ENCODE measurements at places on chromosomes 1 and 21.

GRCh38 chr1:244319283-244320132 is 132.2 kb downstream of the ADSS2 start:
- DNase-seq = peak; percentile 21

DNA sequence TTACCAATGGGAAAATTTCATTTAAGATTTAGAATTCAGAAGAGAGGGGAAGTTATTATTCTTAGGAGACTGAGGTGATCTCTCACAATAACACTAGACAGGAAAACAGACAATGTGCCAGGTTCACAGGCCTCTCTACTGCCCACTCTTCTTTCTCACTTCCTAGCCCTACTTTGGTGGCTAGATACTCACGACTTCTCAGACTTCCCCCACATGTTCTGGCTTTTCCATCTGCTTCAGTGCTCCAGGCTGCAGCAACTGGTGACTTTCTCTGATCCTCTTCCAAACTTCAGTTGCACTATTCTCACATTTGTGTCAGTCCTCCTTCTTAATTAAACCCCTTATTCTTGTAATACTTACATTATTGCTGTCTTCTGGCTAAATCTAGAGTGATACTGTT is 208.7 kb upstream of the KCTD3 start:
- DNase-seq = no peak

DNA sequence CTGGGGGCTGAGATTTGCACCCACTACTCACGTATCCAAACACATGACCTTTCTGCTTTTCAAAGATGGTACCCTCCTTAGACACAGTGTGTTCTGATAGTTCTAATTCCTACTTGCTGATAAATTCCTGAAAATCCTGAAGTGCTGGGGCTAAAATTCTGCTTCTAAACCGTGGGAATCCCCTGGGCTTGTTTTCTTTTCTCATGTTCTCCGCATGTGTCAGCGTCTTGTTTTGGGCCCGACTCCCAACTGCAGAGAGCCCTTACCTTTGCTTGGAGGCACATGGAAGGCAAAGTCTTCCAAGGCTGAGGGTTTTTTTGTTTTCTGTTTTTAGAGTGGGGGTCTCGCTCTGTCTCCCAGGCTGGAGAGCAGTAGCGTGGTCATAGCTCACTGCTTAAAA is 27.2 kb downstream of the PSMG1 start:
- no peak for DNase-seq

GRCh38 chr1:20183035-20183434 is 2.9 kb upstream of the UBXN10 start:
- DNase-seq = no peak

- no peak for DNase-seq
These were observed 624 bp downstream of the RIPK4 start for GRCh38 chr21:41765973-41766882.

GRCh38 chr21:46114963-46115362 is 17.1 kb downstream of the COL6A2 start:
- DNase-seq = no peak

GRCh38 chr1:4970532-4970931 is 316.1 kb downstream of the AJAP1 start:
- DNase-seq = no peak

DNA sequence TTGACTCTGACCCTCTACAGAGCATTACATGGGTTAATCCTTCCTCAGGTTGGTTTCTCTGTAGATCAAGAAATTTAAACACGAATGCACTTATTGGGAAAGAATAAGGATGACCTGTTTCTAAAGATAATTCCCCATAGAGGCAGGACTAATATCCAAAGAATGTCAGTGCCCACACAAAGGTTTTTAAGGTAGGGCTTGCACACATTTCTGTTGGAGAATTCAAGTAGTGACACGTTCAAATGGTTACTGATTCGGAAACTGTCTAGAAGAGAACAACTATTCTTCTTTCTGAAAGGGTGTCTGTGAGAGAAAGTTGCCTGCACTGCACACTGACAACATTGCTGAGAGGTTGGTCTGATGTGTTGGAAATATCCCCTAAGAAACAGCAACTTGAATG is 167.3 kb downstream of the ZNF326 start:
- no peak for DNase-seq

DNA sequence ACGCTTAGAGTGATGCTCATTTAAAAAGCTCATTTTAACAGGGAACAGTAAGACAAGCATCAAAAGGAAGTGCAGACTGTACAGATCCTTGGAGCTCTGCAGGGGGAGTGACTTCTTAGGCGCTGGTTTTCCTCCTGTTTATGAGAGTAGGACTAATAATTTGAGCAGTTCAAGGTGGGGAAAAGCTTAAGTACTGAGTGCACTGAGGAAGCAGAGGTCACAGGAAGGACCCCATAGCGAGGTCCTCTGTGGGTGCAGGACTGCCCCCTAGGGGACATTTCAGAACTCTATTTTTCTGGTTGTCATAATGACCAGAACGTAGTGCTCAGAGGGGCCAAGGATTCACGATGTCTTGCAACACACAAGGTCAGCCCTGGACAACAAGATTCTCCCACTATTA is 112.1 kb downstream of the HLCS start:
- DNase-seq = peak; percentile 4

DNA sequence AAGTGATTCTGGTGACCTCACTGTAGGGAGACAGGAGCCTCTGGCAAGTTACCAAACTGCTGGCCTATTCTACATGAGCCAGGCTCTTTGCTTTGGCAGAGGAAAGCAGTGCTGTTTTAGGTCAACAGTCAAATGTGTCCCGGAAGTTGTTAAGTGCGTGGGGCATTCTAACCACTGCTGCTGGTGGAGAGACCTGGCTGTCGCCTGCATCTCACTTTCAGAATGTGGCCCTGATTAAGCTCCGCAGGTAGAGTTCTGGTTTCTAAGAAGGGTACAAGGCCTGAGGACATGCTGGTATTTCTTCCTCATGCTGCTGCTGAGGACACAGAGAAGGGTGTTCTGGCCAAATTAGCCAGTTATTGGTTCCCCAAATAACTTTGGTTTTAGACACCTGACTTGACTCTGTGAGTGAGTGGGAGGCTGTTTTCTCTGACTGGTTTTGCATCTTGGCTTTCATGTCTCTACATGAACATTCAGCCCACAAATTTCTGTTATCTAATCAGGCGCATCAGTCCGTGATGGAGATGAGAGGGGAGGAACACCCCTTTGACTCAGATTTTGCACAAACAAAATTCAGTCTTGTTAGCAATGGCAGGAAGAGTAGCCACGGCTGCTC is 120.8 kb downstream of the LMO4 start:
- DNase-seq = peak; percentile 12

DNA sequence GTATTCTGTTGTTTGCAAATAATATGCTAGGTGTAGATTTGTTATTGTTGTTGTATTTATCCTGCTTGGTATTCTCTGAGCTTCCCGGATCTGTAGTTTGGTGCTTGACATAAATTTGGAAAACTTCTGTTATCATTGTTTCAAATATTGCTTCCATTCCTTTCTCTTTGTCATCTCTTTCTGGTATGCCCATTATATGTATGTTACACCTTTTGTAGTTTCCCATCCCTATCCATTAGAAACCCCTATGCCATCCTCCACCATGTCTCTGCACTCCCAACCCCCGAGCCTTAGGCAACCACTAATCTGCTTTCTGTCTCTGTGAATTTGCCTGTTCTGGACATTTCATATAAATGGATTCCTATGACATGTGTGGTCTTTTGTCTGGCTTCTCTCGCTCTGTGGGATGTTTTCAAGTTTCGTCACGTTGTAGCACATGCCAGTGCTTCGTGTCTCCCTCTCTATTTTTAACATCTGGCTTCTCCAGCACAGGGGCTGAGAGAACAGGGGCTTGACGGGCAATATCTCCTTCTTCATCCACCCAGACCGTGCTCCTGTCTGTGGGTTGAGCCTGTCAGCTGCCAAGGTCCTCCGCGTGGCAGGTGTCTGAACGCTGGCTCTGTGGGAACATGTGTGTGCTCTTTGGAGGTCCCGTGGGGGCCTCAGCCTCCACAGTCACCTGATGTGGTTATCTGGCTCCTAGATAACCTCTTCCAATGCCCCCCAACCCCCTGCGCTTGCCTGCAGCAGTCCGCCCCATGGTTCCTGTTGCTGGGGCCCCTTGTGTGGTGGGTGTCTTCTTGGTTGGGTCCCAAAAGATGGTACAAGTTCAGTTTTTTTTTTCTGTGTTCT is 32.8 kb upstream of the MAN1C1 start:
- no peak for DNase-seq

- DNase-seq = no peak
These were observed 8.3 kb upstream of the EPB41 start for GRCh38 chr1:28905921-28906666.

DNA sequence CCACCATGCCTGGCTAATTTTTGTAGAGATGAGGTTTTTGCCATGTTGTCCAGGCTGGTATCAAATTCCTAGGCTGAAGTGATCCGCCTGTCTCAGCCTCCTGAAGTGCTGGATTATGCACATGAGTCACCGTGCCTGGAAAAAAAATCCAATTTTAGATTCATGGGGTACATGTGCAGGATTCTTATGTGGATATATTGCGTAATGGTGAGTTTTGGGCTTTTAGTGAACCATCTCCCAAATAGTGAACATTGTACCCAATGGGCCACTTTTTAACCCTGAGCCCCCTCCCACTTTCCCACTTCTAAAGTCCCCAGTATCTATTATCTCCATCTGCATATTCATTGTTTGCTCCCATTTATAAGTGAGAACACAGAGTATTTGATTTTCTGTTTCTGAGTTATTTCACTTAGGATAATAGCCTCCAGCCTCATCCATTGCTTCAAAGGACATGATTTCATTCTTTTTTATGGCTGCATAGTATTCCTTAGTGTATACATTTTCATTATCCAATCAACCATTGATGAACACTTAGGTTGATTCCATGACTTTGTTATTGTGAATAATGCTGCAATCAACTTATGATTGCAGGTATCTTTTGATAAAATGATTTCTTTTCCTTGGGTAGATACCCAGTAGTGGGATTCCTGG is 104.4 kb downstream of the MAP3K21 start:
- no peak for DNase-seq

DNA sequence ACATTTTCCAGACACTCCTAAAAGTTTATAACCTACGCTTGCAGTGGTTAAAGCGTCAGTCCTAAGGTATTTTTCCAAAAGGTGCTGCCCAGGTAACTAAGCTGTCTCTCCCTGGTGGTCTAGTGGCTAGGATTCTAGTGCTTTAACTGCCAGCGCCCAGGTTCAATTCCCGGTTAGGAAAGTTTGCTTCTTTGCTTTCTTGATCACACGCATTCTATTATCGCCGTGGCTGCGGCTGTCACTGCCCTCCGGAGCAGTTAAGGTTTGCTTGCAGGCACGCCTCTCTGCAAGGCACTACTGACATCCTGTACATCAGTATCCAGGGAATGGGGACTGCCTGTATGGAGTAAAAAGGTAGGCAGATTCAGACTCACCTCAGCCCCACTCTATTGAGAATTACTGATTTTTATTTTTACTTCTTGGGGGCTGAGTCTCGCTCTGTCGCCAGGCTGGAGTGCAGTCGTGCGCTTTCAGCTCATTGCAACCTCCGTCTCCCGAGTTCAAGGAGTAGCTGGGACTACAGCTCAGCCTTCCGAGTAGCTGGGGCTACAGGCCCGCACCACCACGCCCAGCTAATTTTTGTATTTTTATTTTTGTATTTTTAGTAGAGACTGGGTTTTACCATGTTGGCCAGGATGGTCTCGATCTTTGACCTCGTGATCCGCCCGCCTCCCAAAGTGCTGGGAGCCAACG is 53.2 kb upstream of the CFAP126 start:
- no peak for DNase-seq

- DNase-seq = no peak
These were observed 148.5 kb downstream of the LMX1A start for GRCh38 chr1:165207853-165208515.

DNA sequence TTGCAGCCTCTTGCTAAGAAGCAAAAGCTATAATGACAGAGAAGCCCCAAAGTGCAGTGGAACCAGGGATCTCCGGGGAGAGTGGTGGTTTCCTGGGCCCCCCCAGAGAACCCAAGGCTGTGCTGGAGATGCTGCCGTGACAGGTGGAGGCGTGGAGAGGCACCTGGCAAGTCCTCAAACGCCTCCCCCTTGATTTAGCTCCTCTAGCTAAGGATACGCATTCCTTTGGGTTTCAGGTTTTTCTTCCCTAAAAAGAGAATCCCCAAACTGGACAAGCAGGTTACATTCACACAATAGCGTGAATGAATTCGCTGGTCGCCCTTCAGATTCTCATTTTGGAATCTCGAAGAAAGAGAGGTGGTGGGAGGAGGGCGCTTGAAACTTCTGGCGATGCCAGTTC is 853 bp upstream of the ATP1A1 start:
- DNase-seq = no peak

DNA sequence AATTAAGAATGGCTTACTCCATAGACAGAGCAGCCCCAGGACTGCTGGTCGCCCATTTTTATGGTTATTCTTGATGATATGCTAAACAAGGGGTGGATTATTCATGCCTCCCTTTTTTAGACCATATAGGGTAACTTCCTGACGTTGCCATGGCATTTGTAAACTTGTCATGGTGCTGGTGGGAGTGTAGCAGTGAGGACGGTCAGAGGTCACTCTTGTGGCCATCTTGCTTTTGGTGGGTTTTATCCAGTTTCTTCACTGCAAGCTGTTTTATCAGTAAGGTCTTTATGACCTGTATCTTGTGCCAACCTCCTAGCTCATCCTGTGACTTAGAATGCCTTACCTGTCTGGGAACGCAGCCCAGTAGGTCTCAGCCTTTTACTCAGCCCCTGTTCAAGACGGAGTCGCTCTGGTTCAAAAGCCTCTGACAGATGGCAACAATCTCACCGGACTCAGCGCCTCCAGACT is 5.2 kb upstream of the AGPAT3 start:
- DNase-seq = no peak

DNA sequence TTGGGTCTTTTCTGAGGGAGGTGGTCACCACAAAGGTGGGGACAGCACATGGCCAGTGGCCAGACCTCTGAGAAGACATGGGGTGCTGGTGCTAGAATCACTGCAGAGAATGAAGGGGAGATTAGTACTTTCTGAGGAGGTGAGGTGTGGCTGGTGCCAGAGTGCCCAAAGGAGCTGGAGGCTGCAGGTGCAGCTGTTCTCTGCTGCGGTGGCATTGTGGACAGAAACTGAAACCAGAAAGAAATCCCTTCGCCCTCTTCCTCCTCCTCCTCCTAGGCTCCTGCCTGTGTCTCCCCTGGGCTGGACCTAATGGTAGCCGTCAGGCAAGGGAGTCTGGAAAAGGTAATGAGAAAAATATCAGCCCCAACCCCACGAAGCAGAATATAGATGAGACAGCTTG is 261.7 kb downstream of the TM2D1 start:
- DNase-seq = no peak

DNA sequence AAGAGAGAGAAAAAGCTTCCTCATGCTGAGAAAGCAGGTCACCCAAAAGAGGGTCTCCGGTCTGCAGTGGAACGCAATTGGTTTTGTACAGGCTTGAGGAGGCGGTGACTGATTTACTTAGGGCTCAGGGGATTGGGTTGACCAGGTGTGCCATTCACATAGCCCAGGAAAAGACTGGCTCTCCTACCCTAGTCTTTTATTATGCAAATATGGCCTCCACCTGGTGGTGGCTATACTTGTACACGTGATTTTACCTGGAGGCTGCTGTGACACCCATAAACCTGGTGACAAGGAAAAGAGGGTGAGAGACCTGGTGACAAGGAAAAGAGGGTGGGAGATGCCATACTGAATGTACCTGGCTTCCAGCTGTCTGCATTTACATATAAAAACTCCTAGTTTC is 49.9 kb downstream of the DNTTIP2 start:
- DNase-seq = no peak
